Activated naive CD8-positive, alpha-beta T cell treated with anti-CD3 and anti-CD28 coated beads for 36 hours (primary cell): ENCODE measurements at places on chromosomes 7 and 10.
A peak's percentile ranks its signal among the peaks of the same experiment; 100 is the strongest.

GRCh38 chr10:101732096-101732495 lies 37.1 kb upstream of the FBXW4 start:
- no peak for DNase-seq

DNA sequence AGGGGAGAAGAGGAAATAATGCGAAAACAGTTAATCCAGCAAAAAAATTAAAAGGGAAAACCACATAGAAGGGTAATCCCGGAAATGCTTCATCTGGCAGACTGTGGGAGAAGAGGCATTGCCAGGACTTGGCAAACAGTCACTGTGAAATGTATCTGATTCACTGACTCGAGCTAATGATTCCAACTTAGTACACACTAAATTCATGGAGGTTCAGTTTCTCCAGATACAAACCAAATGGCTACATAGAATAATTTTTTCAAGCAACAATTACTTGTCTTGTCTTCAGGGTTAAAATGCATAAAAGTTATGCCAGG lies 36.4 kb downstream of the GDI2 start:
- no peak for DNase-seq

DNA sequence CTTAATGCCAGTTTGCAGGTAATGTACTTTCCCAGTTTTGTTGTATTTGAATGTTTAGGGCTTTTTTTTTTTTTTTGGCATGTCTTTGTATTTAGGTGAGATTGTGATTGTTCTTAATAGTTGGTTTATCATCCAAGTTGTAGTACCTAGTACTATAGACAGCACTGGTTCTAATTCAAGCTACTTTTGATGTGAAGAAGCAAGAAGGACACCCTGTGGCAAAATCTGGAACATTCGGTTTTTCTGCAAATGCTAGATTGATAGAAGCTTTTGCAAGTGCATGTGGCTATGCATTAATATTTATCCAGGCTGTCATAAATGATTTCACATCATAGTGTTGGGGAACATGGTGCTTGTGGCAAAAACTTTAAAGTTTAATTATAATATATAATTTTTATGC lies 248.9 kb downstream of the FOXP2 start:
- no peak for DNase-seq

DNA sequence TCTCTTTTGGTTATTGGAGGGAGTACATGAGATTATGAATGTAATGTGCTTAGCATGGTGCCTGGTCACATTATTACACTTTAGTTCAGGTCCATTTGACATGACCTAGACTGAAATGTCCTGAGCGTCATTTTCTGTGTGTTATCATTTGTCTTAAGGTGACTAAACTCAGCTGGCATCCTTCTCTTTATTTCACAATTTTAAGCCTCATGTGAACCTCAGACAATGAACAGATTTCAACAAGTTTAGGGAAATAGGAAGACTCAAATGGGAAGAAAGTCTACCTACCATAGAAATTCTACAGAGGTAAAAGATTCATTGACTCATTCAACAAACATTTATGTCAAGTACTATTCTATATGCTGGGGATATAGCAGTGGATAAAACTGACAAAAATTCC lies 70.2 kb upstream of the EXOC6 start:
- DNase-seq: no peak

- peak; percentile 32 for DNase-seq
These were observed 17.5 kb downstream of the ATP6V1F start for GRCh38 chr7:128879939-128880746.

DNA sequence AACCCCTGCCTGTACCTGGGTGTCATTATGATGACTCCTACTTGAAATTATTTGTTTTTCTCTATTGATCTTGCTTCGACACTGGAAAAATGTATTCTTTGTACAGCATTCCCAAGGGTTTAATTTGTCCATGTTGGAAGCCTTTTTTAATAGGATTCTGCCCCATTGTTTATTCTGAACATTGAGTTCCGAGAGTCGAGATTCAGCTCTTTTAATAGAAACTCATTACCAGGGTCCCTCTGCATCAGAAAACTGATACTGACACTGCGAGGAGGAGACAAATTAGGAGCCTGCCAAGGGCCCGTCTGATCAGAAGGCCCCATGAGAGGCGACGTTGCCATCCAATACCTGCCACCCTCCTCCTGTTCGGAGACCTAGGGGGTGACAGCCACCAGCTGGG lies 260.5 kb upstream of the ZMIZ1 start:
- DNase-seq: no peak

DNA sequence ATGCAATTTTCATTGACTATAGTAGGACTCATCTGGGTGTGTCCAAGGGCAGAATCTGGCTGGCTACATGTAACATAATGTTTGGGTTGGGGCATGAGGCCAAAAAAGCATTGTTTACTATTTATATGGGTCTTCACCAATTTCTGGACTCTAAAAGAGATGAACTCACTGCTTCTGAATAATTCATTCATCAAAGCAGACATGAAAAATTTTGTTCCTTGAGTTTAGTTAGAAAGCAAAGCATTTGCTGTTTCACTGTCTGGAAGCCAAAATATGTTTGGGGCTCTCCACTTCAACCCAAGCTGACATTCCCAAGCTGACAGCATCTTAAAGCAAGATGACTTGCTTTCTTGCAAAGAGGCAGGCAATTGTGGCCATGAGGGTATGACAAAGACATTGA lies 670.6 kb downstream of the SUGCT start:
- no peak for DNase-seq

DNA sequence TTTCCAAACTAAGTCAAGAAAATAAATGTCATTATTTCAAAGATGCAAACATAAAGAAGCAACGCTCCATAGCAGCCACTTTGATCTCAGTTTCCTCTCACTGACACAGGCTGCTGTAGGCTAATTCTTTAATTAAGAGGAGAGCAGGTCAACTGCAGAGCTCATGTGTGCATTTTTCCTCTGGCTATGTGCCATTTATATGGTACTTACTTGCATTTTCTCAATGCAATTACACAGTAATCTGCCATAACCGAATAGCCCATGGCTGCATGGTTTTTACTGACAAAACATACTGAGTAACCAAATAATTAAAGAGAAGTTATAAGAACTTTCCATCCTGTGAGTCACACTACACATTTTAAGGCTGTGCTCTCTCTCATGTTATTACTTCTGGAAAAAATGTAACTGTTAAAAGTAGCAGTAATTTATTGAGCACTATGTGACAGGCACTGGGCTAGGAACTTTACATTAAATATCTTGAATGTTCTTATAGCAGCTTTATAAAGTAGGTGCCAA lies 122.0 kb downstream of the ELAPOR2 start:
- no peak for DNase-seq

- DNase-seq: no peak
These were observed 267.4 kb downstream of the RNLS start for GRCh38 chr10:88315755-88316154.

DNA sequence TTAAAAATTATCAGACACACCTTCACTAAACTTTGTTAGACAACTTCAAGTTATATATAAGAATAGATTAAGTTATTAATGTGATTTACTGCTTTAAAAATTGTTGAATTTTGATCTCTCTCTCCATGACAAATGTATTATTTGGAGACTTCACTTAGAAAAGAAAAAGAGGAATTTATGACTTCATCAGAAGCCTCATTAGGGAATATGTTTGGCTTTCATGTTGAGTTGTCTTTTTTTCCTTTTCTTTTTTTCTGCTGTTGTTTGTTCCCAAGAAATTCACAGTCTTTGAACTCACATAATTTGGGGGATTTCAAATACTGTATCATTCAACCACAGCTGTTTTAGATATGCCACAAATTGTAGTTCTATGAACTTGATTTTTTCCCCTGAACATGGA lies 149.5 kb downstream of the PPP1R9A start:
- no peak for DNase-seq

DNA sequence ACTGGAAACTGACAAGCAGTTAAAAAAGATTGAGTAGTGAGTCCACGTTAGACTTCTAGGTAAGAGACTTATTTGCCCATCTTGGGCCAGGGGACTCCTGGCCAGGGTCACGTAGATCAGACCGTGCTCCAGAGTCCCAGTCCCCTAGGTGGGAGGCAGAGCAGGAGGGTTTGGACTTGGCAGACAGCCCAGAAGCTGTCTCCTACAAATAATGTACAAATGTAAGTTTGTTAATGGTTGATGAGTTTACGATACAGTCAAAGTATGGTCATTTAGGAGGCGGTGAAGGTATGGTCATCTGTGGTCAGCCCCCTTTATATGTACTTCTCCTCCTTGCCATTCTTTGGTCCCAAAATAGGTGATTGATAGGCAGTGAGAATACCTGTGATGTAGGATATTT lies 28.2 kb downstream of the INPP5F start:
- no peak for DNase-seq

- no peak for DNase-seq
These were observed 71.0 kb downstream of the GNAT3 start for GRCh38 chr7:80440883-80441282.

DNA sequence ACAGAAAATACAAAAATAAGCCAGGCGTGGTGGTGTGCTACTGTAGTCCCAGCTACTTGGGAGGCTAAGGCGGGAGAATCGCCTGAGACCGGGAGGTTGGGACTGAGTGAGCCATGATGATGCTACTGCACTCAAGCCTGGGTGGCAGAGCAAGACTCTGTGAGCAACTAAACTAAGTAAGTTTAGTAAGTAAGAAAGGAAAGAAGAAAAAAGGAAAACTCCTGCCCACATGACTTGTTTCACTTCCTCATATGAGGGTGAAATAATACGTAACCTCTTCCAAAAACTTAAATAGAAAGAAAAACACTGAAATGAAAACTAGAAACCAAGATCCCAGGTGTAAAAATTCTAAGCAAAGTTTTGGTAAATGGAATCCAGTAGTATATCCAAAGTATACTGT lies 79.6 kb downstream of the LARP4B start:
- DNase-seq: no peak

DNA sequence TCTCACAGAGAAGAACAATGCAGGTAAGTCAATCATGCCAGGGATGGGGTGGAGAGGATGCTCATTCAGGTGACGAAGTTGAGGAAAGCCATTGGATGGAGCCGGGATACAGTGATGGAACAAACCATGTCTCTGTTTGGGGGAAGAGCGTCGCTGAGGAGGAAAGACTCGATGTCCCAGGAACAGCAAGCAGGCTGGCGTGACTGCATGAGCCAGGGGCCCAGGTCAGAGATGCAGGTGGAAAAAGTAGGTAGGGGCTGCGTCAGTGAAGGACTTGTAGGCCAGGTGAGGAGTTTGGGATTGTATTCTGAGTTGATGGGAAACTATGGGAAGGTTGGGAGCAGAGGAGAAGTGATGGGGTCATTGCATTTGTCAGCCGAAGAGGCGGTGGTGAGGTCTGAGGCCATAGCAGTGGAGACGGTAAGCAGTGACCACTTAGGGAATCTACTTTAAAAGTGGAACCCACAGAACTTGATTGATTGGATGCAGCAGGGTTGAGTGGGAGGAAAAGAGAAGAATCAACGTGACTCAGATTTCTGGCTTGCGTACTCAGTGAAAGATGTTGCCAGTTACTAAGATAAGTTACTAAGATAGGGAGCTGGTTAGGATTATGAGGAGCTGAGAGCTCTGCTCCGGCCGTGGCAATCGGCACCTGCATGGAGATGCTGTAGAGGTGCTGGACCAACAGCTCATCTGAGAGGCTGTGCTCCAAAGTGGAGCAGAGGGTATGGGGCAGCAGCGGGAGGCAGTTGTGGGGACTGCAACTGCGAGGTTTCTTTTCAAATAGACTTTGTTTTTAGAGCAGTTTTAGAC lies 12.5 kb upstream of the IL2RA start:
- no peak for DNase-seq

GRCh38 chr7:44590910-44591309 lies 8.9 kb upstream of the TMED4 start:
- DNase-seq: no peak

GRCh38 chr10:70418229-70418628 lies 14.3 kb downstream of the EIF4EBP2 start:
- no peak for DNase-seq

DNA sequence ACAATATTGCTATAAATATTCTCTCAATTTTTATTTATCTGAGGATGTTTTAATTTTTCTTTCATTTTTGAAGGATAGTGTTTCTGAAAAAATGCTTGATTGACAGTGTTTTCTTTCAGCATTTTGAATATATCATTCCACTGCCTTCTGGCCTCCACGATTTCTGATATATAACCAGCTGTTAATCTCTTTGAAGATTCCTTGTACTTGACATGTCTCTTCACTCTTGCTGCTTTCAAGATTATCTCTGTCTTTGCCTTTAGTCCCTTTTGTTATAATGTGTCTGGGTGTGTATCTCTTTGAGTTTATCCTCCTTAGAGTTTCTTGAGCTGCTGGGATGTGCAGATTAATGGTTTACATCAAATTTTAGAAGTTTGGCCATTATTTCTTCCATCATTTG lies 22.8 kb upstream of the DNAJC1 start:
- no peak for DNase-seq

DNA sequence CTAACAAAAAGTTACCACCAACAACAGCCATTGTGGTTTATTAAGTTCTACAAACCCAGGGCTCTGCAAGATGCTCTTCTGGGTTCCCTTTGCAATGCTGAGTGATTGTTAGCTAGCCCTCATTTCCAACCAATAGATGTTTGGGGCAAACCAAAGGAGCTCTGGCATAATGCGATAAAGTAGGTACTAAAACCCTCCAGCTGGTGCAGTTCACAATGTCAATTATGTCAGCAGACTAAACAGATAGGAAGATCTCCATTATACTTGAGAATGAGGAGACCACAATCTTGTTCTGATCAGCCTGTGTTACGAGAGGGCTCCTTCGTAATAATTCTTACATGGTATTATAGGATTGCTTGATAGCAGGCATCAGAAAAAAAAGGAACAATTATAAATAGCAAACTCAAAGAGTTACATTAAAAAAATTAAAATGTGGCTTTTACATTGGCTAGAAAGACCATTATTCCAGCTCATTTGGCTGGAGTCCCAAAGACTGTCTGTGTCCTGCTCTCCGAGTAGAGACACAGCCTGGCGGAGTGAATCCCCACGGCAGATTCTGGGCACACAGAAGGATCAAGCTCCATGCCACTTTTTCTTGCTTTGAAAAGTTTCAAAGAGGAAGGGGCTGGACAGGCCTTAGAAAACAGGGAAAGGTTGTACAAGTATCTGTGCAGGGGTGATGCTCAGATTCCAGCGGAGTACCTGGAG lies 93.8 kb downstream of the ZRANB1 start:
- DNase-seq: no peak

DNA sequence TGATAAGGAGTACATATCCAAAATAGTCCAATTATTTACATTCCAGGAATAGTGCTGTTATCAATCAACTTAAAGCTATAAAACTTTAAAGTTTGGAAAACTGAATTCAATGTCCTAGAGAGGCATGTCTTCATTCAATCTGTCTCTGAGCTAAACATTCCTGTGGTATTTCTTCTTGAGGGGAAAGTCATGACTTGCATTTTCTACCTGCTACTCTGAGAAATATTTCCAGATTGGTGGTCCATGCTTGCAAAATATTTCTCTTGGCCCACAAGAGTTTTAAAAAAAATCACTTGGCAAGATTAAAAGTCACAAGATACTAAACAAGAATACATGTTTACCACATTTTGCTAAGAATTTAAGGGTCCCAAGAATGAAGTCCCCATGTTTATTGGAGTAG lies 63.6 kb upstream of the HGF start:
- DNase-seq: no peak

GRCh38 chr7:83271212-83272099 lies 108.8 kb upstream of the PCLO start:
- no peak for DNase-seq
